ENCODE measurements at places on chromosomes 6 and 20.

DNA sequence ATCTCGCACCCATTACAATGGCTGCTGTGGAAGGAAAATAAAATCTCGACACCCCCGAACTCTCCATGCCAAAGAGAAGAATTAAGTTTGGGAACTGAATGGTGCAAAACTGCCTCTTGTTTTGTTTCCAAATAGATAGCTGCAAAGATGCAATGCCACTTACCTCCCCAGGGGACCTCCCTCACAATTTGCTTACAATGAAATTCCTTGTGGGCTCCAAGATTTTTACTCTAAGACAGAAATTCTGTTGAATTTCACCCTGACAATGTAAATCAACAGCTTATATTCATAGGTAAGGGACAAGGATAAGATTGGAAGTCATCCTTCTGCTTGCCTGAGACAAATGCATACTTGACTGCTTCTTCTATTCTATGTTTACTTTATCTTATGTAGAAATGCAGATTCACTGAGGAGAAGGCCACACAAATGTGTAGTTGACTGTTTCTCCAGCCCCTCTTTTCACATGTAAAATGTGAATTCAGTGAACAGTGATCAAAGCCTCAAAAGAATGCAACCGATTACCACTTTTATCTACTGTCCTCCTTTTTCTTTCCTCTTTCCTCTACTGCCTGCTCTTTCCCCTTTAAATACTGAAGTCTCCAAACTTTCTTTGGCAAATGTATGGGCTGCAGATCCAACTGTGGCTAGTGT is 36.6 kb downstream of the ADGRF4 start:
- DNase-seq, result no peak

DNA sequence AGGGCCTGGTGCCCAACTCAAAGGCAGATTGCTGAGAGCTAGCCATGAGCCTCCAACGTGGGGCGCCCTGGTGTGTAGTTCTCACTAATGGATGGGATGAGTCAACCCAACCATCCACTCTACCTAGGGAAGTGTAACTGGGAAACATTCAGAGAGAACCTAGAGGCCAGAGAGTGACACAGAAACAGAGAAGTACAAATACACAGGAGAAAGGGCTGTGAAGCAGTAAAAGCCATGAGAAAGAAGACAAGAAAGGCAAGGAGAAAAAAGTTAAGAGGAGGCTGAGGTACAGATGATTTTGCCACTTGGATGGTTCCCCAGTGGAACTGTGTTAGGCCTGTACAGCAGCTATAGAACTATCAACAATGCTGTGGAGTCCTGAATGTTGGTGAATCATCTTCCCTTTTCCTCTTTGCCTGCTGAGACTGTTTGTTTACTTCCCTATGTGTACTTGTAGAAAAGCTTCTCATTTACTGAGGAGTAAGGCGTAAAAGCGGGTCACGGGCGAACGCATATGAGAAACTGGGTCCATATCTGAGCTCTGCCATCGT is 39.0 kb downstream of the MAN1A1 start:
- no peak for DNase-seq

- peak; percentile 79 for DNase-seq
These were observed 67.4 kb downstream of the MOXD1 start for GRCh38 chr6:132333639-132334520.

- DNase-seq, result no peak
These were observed 37.2 kb downstream of the C6orf132 start for GRCh38 chr6:42105156-42105648.

GRCh38 chr6:46704562-46704961 is 16.9 kb downstream of the TDRD6 start:
- no peak for DNase-seq

- no peak for DNase-seq
These were observed at the start of gene GRM4 for GRCh38 chr6:34146021-34146782. Gene GRM4, minus strand, starts transcription at chr6:34146087. Its CDS starts 12,591 bp downstream, at chr6:34133496.

DNA sequence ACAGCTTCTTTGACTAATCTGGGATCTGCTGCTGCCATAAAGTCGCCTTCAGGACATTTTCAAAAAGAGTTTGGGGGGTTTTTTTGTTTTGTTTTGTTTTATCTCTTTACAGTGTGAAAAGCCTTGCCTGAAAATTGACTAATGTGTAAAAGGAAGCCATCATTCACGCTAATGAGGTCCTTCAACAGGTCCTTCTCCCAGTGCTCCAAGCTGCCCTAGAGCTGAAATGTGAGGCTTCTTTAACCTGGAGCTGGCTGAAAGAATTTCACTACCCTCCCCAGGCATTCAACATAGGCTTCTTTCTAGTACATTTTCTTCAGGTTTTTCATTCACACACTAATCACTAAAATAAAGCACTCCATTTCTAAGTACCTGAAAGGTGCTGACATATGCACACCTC is 145.1 kb upstream of the PRDM1 start:
- DNase-seq, result no peak

DNA sequence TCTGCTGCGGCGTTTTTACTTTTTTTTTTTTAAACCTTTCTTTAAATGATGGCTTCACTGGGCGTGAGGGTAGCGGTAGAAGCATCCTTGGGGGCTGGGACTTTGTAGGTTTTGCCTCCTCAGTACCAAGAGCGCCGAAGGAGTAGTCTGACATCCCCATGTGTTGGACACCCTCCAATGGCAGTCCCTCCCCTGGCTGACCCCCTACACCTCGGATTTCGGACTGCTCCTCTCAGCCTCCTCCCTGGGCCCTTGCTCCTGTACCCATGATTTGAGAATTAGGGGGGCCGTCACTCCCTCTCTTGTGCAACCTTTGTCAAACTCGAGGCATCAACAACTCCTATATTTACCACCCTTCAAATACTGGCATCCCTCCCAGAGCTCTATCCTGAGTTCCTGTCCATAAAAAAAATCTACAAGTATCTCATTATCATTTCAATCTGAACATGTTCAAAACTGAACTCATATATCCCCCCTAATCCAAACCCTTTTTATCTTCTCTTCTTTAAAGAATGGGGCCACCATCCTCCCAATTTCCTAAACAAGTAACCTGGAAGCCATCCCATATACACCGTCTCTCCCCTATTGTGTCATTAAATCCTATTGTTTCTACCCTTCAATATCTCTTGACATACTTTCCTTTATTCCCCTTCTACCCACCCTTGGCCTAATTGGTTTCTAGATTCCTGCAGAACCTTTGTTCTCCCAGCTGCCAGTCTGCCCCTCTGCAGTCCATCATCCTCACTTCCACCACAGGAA is 1.2 kb upstream of the ARFGEF3 start:
- DNase-seq, result no peak

DNA sequence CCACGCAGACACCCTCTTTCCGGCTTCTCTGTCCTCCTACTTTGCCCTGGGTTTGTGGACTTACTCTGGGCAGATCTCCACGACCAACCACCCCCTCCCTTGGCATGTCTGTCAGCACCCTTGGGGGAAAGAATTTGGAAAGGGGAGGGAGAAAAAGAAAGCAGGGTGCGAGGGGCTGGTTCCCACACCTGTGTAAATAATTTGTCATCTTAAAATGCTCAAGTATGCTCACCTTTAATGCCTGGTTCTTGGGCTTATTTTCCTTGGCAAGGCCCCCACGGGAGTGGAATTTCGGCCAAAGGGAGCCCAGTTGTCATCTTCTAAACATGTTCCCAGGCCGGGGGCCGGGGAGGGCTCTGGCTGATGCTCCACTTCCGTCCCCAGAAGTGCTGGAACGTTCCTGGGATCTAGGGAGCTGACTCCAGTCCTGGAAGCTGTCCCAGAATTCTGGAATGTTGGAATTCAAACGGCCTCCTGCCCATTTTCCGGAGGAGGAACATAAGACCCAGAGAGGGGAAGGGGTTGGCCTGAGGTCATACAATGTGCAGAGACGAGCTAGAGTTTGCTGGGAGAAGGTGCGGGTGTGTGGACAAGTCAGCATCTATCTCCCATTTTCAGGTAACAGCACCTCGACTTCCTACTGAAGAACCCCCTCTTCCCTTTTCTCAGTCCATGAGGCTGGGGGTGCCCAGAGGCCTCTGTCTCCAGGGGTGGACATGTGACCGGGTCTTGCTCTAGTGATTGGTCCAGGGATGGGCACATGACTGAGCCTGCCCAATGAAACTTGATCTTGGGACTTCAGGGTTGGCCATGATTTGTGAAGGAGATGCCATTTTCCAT is 122.3 kb downstream of the CEBPB start:
- DNase-seq, result peak; percentile 85

DNA sequence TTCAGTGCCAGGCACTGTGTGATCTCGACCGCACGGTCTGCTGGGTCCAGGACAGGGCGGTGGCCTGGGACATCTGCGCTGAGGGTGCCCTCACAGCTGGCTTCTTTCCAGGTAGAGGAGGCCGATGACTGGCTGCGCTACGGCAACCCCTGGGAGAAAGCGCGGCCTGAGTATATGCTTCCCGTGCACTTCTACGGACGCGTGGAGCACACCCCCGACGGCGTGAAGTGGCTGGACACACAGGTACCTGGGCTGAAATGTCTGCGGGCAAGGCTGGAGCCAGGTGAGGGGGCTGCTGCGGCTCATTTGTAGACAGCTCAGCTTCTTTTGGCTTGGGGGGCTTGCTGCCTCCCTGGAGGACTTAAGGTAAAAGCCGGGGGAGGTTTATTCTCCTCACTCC is 26.6 kb downstream of the PYGB start:
- DNase-seq, result no peak

DNA sequence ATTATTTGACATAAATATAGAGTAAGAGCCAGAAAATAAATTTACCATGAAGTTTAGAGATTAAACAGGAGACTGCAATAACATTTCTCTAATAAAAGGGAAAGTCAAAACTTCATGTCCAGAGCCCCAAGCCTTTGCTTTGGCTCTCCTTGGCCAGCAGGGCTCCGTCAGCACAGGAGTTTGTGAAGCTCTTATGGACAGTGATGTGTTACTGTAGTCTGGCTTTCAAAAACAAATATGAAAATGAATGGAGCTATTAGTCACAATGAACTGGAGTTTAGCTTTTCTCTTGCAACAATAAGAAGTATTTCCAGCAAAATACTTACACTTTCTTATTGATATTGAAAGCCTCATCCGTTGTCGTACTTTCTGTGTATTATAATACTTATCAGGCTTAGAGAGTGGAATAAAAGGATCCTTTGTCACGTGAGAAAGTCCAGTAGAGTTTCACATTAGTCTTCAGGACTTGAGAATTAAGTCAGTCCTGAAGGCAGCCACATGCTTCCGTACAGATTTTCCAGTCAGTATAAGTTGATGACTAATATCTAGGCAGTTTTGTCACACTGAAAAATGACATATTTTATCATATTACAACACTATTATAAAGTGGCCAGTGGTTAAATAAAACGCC is 117.0 kb upstream of the PRL start:
- peak; percentile 11 for DNase-seq

- DNase-seq, result peak; percentile 62
These were observed 311.0 kb downstream of the CENPW start for GRCh38 chr6:126650931-126651330.

GRCh38 chr6:135202836-135203235 is 21.7 kb downstream of the MYB start:
- peak; percentile 7 for DNase-seq

- no peak for DNase-seq
These were observed 48.7 kb downstream of the MAP7 start for GRCh38 chr6:136501514-136501913.
